ENCODE measurements at places on chromosomes 2 and 18.

DNA sequence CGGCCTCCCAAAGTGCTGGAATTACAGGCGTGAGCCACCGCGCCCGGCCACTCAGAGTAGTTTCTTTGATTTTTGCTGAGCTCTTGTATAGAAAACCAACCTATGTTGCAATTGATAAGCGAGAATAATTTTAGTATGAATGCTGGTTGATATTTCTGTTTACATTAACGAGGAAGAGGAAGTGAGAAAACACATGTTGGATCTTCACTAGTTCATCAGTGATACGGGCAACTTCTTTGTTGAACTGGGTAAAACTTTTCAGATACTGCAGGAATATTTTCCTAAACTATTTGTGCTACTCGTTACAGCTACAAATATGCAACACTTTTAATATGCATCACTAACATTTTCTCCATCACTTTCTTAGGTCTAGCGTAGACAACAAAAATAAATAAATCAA, 67.9 kb upstream of the SLC25A52 start:
- no peak for DNase-seq

- DNase-seq, result peak; percentile 10
Measured at GRCh38 chr18:25180973-25181548, 170.9 kb downstream of the ZNF521 start.

GRCh38 chr2:237196866-237197618, 111.4 kb downstream of the COPS8 start:
- DNase-seq, result no peak

DNA sequence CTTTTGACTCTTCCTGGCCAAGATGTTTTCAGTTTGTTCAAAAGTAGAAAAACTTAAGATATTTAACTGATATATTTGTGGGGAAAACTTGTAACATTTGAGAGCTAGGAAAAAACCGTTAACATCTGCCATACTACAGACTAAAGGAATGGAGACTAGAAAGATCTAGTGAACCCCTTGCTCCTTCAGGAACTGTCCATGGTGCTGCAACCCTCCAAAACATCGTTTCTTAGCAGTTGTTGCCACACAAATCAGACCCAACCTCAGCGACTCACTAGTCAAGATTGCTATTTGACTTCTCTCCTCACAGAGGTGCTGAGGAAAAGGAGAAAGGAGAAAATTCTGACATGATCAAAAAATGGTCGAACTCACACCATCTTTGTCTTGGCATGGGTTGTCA, 393.8 kb upstream of the LYPD1 start:
- peak; percentile 83 for DNase-seq

GRCh38 chr2:66577321-66578053, 142.6 kb downstream of the MEIS1 start:
- DNase-seq, result peak; percentile 52

- DNase-seq, result no peak
Measured at GRCh38 chr2:70044290-70045040, 42.8 kb upstream of the PCBP1 start.

- DNase-seq, result no peak
Measured at GRCh38 chr2:234344012-234344411, 152.9 kb downstream of the ARL4C start.

DNA sequence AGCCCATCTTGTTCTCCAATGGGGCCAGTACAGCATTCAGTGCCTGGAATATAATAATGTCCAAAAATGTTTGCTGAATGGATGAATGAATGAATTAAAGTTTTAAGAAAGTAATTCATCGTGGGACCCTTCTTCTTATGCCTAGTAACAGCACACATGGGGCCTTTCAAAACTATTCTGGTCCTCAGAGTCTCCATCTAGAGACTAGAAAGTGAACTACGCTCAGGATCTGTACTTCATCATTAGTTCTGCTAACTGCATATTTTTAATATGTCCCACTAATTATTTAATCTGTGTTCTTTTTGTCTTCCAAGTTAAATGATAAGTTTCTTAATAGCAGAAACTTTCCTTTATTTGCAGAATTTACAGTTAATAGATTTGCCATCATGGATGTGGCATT, 172.5 kb downstream of the SMAD2 start:
- DNase-seq, result no peak

DNA sequence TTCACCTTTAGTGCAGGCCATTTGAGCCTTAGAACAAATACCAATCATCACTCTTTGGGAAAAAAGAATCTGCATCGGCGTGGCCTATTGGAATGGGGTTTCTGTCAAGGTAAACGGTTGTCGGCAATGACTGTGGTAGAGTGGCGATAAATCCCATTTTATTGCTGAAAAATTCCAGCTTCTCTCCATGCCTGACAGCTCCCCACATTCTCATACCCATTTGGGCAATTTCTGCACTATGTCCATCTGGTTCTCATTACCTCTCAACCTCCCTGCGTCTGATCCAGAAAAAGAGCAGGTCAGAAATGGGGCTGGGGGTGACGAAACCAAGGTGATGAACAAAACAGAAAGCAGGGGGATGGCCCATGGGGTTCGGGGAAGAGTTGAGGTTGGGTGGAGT, 254.0 kb downstream of the MEIS1 start:
- no peak for DNase-seq

- no peak for DNase-seq
Measured at GRCh38 chr2:184463102-184463865, 135.0 kb upstream of the ZNF804A start.

- no peak for DNase-seq
Measured at GRCh38 chr2:196182439-196183171, 11.2 kb upstream of the STK17B start.

DNA sequence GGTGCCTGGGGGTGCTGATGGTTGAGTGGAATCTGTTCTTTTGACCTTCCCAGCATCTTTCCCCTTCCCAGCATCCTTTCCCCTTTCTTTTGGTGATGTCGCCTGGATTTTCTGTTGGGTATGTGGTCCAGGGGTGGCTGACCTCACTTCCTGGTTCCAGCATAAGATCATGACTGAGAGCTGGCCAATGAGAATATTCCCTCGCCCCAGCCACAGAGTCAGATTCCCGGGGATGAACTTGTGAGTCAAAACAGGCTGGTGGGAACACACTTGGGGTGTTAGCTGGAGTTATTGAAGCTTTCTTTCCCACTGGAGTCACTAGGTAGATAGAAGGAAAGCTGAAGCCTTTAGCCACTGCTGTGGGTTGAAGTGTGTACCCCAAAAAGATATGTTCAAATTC, 28.0 kb upstream of the FOSL2 start:
- no peak for DNase-seq

Data from nephron progenitor cell (in vitro differentiated cells).